Ascending aorta (tissue), 2 donors: ENCODE measurements at places on chromosomes 5 and 9.

GRCh38 chr9:9538766-9539165, 1074.0 kb downstream of the PTPRD start:
- DNase-seq: no peak

DNA sequence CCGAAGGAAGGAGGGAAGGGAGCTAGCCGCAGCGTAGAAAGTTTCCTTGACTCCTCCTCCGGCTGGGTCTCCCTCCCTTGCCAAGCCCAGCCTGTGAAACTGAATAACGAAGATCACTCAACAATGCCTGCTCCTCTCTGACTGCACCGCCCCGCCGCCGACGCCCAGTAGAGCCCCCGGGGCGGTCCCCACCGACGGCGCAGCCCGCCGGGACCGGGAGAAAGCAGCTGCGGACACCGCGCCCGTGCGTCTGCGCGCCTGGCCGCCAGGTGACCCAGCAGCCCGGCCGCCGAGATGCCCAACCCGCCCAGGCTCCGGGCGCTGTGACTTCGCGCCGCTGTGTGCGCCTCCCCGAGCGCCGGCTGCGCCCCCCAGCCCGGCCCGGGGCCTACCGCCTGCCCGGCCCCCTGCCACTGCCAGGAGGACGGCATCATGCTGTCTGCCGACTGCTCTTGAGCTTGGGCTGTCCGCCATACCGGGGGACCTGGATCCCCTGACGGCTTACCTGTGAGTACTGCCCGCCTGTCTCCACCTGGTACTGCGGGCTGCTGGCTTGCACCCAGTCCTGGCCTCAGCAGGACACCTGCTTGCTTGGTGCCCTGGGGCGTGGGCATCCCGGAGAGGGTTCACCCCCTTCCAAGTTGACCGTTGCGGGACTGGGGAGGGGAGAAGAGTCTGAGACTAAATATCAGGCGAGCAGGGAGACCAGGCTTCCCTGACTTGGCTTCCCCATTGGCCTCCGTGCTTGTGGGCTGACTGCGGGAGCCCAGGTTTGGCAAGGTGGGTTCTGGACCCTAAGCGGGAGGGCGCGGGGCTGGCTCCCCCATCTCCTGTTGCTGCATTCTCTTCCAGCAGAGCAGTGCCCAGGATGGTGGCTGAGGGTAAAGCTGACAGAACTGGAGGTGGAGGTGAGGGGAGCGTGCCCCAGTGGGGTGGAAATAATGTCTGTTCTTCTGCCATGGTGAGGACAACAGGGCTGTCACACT, 26.2 kb upstream of the SPTLC1 start:
- DNase-seq: no peak

DNA sequence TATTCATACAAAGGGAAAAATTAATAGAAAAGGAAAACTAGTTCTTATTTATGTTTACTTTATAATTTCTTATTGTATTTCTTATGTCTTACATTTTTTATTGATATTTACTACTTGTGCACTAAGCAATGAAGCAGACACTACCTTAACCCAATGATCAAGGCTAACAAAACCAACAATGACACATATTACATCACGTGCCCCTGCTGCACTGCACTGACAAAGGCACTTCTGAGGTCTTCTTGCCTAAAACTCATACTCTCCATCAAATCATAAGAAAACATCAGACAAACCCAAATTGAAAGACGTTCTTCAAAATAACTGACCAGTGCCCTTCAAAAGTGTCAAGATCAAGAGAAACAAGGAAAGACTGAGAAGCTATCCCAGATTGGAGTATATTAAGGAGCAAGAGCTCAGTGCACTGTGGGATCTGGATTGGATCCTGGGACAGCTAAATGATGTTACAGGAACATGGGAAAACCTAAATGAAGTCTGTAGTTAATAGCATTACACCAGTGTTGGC, 230.9 kb downstream of the AUH start:
- DNase-seq: no peak

DNA sequence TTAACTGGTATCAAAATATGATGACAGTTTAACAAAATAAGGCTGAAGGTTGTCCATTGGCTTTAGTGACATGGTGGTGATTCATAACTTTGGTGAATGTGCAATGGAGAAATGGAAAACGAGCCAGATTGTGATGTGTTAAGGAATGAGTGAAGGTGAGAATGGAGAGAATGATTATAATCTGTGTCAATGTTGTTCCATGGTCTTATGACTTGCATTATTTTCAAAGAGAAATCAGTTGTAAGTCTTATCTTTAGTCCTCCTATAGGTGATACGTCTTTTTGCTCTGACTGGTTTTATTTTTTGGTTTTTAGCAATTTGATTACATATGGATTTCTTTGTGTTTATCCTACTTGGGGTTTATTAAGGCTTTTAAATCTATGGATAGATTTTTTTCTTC, 12.7 kb downstream of the OR1L6 start:
- no peak for DNase-seq

GRCh38 chr9:113715086-113715485, 161.0 kb upstream of the ZNF618 start:
- no peak for DNase-seq

- no peak for DNase-seq
Measured at GRCh38 chr9:70438341-70438928, 24.0 kb upstream of the KLF9 start.

GRCh38 chr9:72444435-72444834, 77.0 kb upstream of the TMC1 start:
- DNase-seq: no peak

GRCh38 chr9:124779368-124780059, 2.6 kb downstream of the OLFML2A start:
- no peak for DNase-seq

DNA sequence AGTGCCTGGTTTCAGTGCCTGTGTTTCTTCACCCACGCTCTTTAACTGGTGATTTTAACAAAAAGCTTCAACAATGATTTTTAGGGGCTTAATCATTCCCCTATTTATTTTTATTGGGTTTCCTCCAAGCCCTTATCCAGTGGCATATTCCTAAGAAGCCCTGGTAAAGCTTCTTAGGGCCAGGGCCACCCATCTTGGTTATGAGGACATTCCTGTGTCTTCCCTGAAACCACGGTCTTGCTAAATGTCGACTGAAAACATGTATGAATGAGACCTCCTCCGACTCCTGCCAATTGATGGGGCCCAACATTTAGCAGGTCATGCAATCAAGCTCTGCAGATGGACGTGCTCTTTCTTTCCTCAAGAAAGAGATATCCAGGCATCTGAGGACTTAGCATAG, 13.7 kb upstream of the CARTPT start:
- DNase-seq: no peak

- no peak for DNase-seq
Measured at GRCh38 chr5:72224946-72225463, 95.0 kb downstream of the MRPS27 start.

GRCh38 chr5:33588654-33589372, 148.0 kb downstream of the TARS1 start:
- no peak for DNase-seq
